A549 treated with CORT108297 at 1 μM for 4 hours (cell line): ENCODE measurements at places on chromosomes 16 and 17. TPM values are rescaled to one million over a fixed set of nuclear protein-coding genes. Genes with fewer than 3 reads are reported as not detected.

The LITAFD gene
- not detected in 5 replicates for total RNA-seq

The TBC1D3C gene
- not detected in 5 replicates for total RNA-seq

The TMEM256 gene
- total RNA-seq = 177 to 231 TPM (median 209 TPM) in 5 replicates

The CCL17 gene
- not detected in 5 replicates for total RNA-seq

The GRAP gene
- 0.14 to 0.29 TPM (median 0.21 TPM) in 5 replicates for total RNA-seq

The KCNH6 gene
- not detected in 5 replicates for total RNA-seq

The DHRS7C gene
- not detected in 5 replicates for total RNA-seq
